ENCODE measurements at places on chromosomes 4 and X. TPM values are rescaled to one million over a fixed set of nuclear protein-coding genes. Genes with fewer than 3 reads are reported as not detected.

DNA sequence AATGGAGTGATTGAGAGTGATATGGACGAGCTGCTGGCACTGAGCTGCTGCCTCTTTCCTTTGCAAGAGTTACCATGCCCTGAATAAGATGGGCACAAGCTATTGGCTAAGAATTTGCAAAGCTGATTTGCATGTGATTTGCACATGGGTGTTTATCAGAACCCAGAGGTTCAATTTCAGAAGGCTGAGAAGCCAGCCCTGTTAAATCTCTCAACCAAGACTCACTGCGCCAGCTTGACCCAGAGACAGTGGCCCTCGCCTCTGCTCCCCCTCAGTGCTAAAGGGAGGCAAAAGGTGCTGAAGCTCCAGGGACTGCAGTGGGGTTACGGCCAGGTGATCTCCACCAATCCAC, 701 bp downstream of the ARHGAP4 start:
- H3K4me3 ChIP-seq: no peak overlapping the region
- peaks cover 20% of the 10 kb centered on the region for H3K4me1 ChIP-seq
- DNase-seq: no peak
- no peak overlapping the region for H3K27ac ChIP-seq

SPANXN3 gene
- not detected for total RNA-seq

MAP7D2 gene
- total RNA-seq: not detected

GRCh38 chrX:110440016-110440805, 81.6 kb downstream of the RTL9 start:
- H3K27me3 ChIP-seq: no peaks in the 10 kb centered on the region
- no peak overlapping the region for H3K4me3 ChIP-seq
- H3K27ac ChIP-seq: no peak overlapping the region
- no peaks in the 10 kb centered on the region for H3K4me1 ChIP-seq

CSAG1 gene
- not detected for total RNA-seq

RAB40A gene
- total RNA-seq: 0.49 TPM

- no peak for DNase-seq
- no peak overlapping the region for H3K4me3 ChIP-seq
- H3K36me3 ChIP-seq: no peaks in the 10 kb centered on the region
- H3K27me3 ChIP-seq: no peaks in the 10 kb centered on the region
- H3K4me1 ChIP-seq: no peaks in the 10 kb centered on the region
These were observed 680.7 kb upstream of the GRID2 start for GRCh38 chr4:91622925-91623602.

DNA sequence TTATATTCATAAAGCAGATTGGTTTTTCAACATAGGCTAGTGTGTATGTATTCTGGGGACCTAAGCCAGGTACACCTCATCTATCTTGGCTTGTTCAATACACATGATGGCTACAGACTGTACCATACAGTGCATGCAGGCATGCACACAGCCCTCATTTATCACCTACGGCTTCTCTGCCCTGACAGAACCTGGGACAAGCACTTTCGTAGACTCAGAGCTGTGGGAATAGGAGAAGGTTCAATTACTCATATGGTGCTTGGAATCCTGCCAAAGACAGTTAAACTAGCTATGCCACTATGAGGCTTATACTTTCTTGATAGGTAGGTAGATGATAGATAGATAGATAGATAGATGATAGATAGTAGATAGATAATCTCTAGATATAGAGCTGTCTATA, 457.2 kb downstream of the GALNTL6 start:
- H3K4me3 ChIP-seq: no peak overlapping the region
- H3K27me3 ChIP-seq: no peaks in the 10 kb centered on the region
- H3K4me1 ChIP-seq: no peaks in the 10 kb centered on the region
- no peak for DNase-seq
- no peak overlapping the region for H3K27ac ChIP-seq

DNA sequence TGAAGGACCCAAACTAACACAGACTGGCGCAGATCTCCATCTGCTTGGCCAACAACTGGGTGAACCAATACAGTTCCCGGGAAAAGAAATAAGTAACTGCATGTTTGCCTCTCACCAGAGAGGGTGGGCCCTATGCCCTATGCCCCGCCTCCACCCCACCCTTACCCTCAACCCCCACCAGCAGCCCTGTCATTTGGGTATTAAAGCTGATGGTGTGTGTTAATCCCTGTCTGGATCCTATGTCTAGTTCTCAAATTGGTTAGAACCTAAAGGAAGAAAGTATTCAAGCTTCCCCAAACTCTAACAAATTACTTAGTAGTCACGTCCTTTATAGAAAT, 19.0 kb downstream of the SMPX start:
- no peak overlapping the region for H3K4me3 ChIP-seq
- H3K4me1 ChIP-seq: peaks cover 5% of the 10 kb centered on the region
- no peaks in the 10 kb centered on the region for H3K36me3 ChIP-seq
- no peak overlapping the region for H3K27ac ChIP-seq

DNA sequence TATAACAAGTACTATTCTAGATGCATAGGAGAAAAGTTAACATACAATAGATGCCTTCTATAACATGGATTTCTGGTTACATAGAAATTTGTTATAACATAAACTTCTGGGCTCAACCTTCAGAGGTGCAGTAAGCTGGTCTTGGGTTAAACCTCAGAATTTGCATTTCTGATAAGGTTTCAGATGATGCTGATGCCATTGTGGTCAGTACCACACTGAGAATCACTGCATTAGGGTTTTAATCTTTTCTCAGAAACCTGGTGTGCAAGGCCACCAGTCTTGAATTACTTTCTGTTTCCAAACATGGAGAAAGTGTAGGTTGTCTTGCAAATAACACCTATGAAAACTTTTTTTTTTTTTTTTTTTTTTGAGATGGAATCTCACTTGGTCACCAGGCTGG, 146.2 kb downstream of the SPOCK3 start:
- H3K4me3 ChIP-seq: no peak overlapping the region
- H3K36me3 ChIP-seq: no peaks in the 10 kb centered on the region
- no peak overlapping the region for H3K27ac ChIP-seq
- H3K4me1 ChIP-seq: no peaks in the 10 kb centered on the region

MMAA gene
- 7.0 TPM for total RNA-seq

DNA sequence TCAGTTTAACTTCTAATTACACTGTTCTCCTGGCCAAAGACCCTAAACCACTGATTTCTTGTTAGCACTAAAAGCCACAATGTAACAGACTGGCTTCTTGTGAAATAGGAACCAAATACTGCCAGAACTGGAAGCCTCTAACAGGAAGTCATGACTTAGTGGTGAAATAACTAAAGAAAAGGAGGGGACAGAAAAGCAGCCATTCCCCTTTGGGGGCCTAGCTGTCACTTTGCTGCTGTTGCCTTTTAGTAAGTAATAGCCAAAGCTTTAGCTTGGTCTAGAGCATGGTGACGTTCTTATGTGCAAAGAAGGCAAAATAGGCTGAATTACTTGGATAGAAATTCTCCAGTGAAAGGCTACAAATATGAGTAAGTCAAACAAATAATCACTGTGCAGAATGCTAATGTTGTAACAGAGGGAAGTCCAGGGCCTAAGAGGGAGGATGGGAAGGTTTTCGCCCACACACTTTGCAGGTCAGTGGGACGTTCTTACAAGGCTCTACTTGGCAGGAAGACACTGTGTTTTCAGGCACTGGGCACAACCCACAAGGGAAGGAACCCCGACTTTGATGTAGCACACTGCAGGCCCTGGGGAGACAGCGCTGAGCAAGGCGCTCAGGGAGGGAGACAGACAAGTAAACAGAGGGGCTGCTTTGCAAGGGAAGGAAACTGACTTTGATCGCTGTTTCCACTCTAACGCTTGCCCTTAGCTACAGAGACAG, 16.7 kb downstream of the GAB3 start:
- H3K36me3 ChIP-seq: no peaks in the 10 kb centered on the region
- peaks cover 43% of the 10 kb centered on the region for H3K4me1 ChIP-seq
- H3K27me3 ChIP-seq: no peaks in the 10 kb centered on the region
- DNase-seq: peak; percentile 60
- H3K27ac ChIP-seq: peak overlapping the region; percentile 79

DNA sequence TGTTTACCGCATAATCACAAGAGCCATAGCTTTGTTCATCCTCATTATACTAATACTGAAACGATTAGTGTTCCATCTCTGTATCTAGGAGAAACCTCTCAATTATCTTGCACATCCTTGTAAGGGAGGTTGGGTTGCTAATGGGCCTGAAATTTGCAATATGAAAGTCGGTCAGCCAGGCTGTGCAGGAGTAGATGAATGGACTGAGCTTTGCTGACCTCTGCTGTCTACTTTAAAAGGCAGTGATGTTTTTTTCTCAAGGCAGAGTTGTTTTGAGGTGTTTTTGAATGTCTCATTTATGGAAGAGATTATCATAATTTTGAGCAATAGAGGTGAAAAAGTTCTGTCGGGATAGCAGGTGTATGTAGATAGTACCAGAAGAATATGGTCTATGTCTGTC, 47.9 kb upstream of the LINC00632 start:
- H3K36me3 ChIP-seq: no peaks in the 10 kb centered on the region
- no peak overlapping the region for H3K4me3 ChIP-seq

DNA sequence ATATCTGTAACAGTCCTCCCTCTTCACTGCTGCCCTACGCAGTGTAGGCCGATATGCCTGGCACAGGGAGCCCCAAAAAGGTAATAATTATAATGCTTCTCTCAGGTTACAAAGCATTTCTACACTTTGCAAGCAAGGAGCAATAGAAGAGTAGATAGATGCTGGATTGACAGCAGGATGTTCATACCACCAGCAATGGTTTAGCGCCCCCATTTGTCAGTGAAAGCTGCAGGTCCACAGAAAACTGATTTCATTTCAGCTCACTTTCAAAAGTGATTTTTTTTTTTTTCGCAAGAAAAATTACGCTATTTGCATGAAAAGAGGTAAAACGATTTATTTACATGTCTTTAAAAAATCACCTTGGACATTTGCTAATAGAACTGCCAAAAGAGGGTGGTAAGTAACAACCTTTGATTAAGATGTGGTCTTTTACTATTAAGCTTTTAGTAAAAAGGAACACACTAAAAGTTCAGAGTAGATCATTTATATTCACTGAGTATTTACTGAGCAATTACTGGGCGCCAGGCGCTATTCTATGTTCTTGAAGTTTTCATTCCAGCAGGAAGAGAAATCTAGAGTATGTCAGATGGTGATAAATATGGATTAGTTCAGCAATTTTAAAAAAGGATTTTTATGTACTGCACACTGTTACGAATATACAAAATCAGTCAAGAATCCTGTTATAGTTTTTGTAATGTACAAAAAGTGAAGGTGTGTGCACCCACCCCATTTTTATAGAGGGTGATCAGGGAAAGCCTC, 34.4 kb downstream of the HPF1 start:
- no peak overlapping the region for H3K27ac ChIP-seq
- H3K4me3 ChIP-seq: no peak overlapping the region
- H3K36me3 ChIP-seq: no peaks in the 10 kb centered on the region
- no peaks in the 10 kb centered on the region for H3K4me1 ChIP-seq
- DNase-seq: no peak
- no peaks in the 10 kb centered on the region for H3K27me3 ChIP-seq

WNK3 gene
- 2.3 TPM for total RNA-seq

GRCh38 chr4:82430964-82431745, 765 bp downstream of the ENOPH1 start:
- DNase-seq: peak; percentile 57
- H3K4me1 ChIP-seq: peaks cover 28% of the 10 kb centered on the region
- peak overlapping the region; percentile 67 for H3K4me3 ChIP-seq
- no peaks in the 10 kb centered on the region for H3K27me3 ChIP-seq
- H3K27ac ChIP-seq: peak overlapping the region; percentile 98

DNA sequence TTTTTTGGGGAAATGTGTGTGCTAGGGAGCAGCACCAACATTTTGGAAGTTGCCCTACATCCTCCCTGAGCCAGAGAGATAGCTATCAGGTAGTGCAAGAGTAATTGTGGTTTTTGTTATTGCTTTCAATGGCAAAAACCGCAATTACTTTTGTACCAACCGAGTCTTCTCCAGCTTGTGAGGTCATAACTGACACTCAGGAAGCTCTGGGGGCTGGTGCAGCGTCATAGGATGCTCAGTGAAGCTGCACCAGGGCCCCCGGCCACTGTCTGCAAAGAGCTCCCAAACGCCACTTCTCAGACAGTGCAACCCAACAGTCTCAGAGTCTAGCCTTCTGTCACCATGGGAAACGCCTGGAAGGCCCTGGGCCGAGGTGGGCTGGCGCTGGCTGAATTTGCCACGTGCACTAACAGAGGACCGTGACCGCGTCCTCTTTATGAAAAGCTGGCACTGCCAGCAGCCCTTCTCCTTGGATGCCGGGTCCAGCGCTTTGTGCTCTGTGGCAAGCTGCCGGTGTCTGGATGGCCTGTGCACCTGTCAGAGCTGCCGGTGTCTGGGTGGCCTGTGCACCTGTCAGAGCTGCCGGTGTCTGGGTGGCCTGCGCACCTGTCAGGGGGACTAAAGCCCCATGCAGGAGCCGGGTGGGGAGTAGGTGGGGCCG, 19.4 kb downstream of the SH3TC1 start:
- H3K36me3 ChIP-seq: peaks cover 18% of the 10 kb centered on the region
- H3K27me3 ChIP-seq: no peaks in the 10 kb centered on the region
- no peak overlapping the region for H3K4me3 ChIP-seq
- H3K4me1 ChIP-seq: peaks cover 18% of the 10 kb centered on the region

- peak; percentile 55 for DNase-seq
- H3K27me3 ChIP-seq: no peaks in the 10 kb centered on the region
These were observed 58.0 kb upstream of the CHRDL1 start for GRCh38 chrX:110853610-110854009.

DNA sequence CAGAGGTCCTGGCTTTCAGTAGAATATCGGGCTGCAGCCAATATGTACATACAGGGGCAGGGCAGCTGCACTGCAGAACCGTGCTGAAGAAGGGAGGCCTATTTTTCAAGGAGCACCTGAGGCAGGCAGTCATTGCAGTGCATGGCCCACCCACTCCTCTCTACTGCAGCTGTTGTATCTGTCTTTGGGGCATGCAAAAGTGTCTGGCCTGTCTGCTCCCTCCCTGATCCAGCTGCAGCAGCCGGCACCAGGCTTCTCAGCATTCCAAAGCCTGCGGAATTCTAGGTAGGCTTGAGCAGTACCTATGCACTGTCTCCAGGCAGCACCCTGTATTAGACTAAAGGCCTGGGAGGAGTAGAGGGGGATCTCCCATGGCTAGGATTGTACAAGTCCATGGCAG, 415.2 kb upstream of the MAGEB16 start:
- no peak overlapping the region for H3K27ac ChIP-seq
- DNase-seq: no peak
- H3K36me3 ChIP-seq: no peaks in the 10 kb centered on the region
- H3K27me3 ChIP-seq: no peaks in the 10 kb centered on the region
- H3K4me1 ChIP-seq: no peaks in the 10 kb centered on the region

DNA sequence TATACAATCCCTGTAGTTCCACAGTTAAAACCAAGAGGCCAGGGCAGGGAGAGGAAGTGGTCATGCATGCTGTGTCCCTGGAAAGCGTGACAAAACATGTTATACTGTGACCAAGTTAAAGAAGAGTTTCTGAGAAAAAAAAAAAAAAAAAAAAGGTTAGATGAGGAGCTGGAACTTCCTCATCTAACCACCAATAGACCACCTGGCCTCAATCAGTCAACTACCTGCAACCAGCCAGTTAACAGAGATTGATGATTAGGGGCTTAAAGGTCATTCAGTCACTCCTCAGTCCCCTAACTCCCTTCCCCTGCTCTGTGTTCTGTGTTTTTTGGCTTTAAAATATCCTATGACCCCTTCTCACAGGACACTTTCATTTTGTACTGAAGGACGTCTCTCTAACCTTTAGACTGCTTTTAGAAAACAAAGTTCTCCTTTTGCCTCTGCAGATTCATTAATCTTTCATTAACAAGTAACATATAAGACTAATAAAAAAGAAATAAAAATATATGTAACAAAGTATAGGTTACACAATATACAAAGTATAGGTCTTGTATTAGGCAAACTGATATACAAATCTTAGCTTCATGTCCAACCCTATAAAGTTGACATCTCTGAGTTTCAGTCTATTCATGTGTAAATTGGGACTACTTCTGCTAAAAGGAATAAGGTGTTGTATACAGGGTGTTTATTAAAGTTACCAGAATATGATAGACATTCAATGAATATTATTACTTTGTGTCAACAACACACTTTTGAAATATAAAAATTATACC, 179.1 kb upstream of the NDST4 start:
- no peak for DNase-seq
- no peaks in the 10 kb centered on the region for H3K27me3 ChIP-seq
- no peak overlapping the region for H3K27ac ChIP-seq
- H3K4me3 ChIP-seq: no peak overlapping the region
- H3K4me1 ChIP-seq: no peaks in the 10 kb centered on the region
- no peaks in the 10 kb centered on the region for H3K36me3 ChIP-seq
